ENCODE measurements at places on chromosomes 11 and 22.

GRCh38 chr11:113082341-113082955 lies 121.2 kb downstream of the NCAM1 start:
- H3K27ac ChIP-seq: no peak overlapping the region
- no peaks in the 10 kb centered on the region for H3K36me3 ChIP-seq
- no peak overlapping the region for H3K4me3 ChIP-seq
- H3K27me3 ChIP-seq: no peaks in the 10 kb centered on the region

- no peaks in the 10 kb centered on the region for H3K36me3 ChIP-seq
- DNase-seq: no peak
- H3K27ac ChIP-seq: no peak overlapping the region
- no peaks in the 10 kb centered on the region for H3K4me1 ChIP-seq
- H3K27me3 ChIP-seq: no peaks in the 10 kb centered on the region
- H3K4me3 ChIP-seq: no peak overlapping the region
Observed at GRCh38 chr11:109892321-109892794, 200.8 kb upstream of the ZC3H12C start.

DNA sequence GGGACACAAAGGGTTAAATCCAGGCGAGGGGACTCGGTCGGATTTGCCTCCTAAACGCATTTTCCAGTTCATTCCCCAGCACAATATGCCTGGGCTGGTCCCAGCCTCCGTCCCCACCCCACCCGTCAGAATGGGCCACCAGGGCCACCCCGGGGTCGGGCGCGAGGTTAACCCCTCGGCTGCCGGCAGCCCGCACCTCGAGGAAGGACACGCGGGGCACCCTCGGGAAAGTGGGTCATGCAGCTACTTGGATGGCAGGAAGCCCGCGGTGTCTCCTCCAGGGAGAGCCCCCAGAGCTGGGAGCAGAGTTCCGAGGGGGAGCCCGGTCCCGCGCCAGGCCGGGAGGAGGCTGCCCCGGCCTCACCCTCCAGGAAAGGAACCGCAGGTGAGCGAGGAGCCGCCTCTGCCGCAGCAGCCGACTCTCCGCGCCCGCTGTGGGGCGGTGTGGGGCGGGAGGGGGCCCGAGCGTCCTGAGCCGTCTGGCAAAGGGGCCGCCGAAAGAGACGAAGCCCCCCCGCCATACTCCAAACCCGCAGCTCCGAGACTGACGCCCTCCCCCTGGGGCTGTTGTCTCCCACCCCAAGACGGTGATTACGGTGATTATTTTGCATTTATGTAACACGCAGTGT lies 1.4 kb downstream of the NECTIN1 start:
- H3K27me3 ChIP-seq: peaks cover 32% of the 10 kb centered on the region
- no peak for DNase-seq
- H3K4me1 ChIP-seq: peaks cover 10% of the 10 kb centered on the region

GRCh38 chr22:26985931-26986782 lies 328.8 kb downstream of the MIAT start:
- no peaks in the 10 kb centered on the region for H3K4me1 ChIP-seq
- peaks cover 16% of the 10 kb centered on the region for H3K27me3 ChIP-seq
- no peaks in the 10 kb centered on the region for H3K36me3 ChIP-seq

GRCh38 chr11:30459821-30460220 lies 126.3 kb downstream of the MPPED2 start:
- no peak overlapping the region for H3K27ac ChIP-seq
- DNase-seq: no peak
- no peak overlapping the region for H3K4me3 ChIP-seq
- no peaks in the 10 kb centered on the region for H3K27me3 ChIP-seq
- H3K4me1 ChIP-seq: no peaks in the 10 kb centered on the region
